ENCODE measurements at places on chromosomes 3 and 15. TPM values are rescaled to one million over a fixed set of nuclear protein-coding genes. Genes with fewer than 3 reads are reported as not detected.

GRCh38 chr3:184176377-184177330 lies 2.0 kb downstream of the AP2M1 start:
- no peaks in the 10 kb centered on the region for H3K27me3 ChIP-seq
- H3K4me1 ChIP-seq: peaks cover 28% of the 10 kb centered on the region
- DNase-seq: peak; percentile 90
- peak overlapping the region; percentile 73 for H3K27ac ChIP-seq
- peak overlapping the region; percentile 87 for H3K4me3 ChIP-seq
- peaks cover 43% of the 10 kb centered on the region for H3K36me3 ChIP-seq

DNA sequence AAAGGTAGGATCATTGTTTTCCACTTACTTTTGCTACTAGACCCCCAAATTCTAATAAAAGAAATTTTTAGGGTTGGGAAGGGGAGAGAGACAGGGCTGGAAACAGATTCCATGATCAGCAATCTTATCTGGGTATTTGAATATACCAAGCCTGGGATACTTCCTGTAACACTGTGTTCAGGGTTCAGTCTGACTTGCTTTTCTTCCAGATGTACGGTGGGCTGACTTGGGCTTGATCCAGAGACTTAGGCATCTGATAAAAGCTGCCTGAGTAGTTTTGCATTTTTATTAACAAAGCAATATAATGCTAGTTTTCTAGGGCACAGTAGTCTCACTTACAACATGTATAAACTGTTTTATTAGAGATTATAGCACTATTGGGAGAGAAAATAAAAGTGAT lies 49.2 kb downstream of the KCNMB2 start:
- DNase-seq: no peak
- H3K4me3 ChIP-seq: no peak overlapping the region
- no peaks in the 10 kb centered on the region for H3K4me1 ChIP-seq

- H3K36me3 ChIP-seq: no peaks in the 10 kb centered on the region
- no peaks in the 10 kb centered on the region for H3K27me3 ChIP-seq
- DNase-seq: peak; percentile 17
- H3K4me1 ChIP-seq: peaks cover 48% of the 10 kb centered on the region
Measured at GRCh38 chr15:39628546-39629257, 47.8 kb downstream of the THBS1 start.

DNA sequence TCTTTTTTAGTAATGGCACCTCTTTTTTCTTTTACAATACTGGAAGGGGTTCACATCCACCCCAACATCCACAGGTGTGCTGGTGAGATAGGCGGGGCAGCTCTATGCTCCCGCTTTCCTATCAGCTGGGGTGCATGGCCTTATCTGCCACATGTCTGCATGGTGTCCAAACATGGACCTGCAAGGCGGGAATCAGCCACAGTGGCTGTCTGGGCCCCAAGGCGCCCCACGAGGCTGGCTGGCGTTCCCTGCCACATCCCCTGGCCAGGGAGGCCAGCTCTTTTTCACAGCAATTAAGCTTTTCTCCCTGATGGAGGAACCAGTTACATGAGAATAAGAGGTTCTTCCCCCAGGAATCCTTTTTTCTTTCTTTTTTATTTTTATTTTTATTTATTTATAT lies 30.9 kb upstream of the GOLGA6L2 start:
- DNase-seq: no peak
- H3K4me3 ChIP-seq: no peak overlapping the region
- H3K36me3 ChIP-seq: no peaks in the 10 kb centered on the region
- no peak overlapping the region for H3K27ac ChIP-seq

DNA sequence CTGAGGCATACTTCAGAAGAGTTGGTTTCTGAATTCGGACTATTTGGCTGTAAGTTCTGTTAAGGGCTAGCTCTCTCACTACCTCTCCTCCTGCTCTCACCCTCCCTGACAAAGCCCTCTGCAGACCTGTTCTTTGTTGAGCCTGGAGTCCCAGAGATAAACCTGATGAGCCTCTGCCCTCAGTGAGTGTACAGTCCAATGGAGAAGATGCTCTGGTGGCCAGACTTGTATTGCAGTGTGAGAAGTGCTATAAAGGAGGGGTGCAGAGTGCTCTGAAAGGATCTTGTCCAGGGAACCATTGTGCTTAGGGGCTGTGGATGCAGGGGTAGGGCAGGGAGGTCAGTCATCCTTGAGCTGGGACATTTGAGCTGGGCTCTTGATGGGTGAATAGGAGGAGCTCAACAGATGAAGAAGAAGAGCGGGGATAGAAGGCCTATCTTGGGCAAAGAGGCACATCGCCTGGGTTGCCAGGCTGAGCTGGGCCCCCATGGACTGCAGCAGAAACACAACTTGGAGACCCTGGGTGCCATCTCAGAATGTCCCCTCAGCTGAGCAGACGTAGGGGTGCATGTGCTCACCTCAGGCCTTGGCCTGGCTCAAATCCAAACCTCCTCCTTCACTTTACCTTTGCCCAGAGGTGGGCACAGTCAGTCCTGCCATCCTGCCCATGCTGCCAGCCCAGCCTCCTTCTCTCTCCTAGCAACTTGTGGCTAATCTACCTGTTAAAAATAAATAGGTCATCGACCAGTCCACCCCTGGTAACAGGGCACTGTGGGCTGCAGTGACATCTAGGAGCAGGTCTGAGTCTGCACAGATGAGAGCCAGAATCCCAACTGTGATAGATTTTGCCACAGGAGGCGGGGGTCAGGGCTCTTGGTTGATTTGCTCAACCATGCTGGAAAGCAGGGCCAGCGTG lies 3.3 kb downstream of the CAND2 start:
- DNase-seq: no peak
- H3K4me3 ChIP-seq: no peak overlapping the region
- no peak overlapping the region for H3K27ac ChIP-seq
- no peaks in the 10 kb centered on the region for H3K27me3 ChIP-seq
- H3K36me3 ChIP-seq: no peaks in the 10 kb centered on the region

- no peaks in the 10 kb centered on the region for H3K36me3 ChIP-seq
- DNase-seq: no peak
- no peaks in the 10 kb centered on the region for H3K27me3 ChIP-seq
- H3K4me1 ChIP-seq: no peaks in the 10 kb centered on the region
- H3K27ac ChIP-seq: no peak overlapping the region
Measured at GRCh38 chr15:81789403-81789802, 256.4 kb downstream of the MEX3B start.

- no peak for DNase-seq
- H3K36me3 ChIP-seq: no peaks in the 10 kb centered on the region
- H3K4me1 ChIP-seq: no peaks in the 10 kb centered on the region
- no peaks in the 10 kb centered on the region for H3K27me3 ChIP-seq
Measured at GRCh38 chr3:157752956-157753786, 250.0 kb upstream of the VEPH1 start.

- peak; percentile 57 for DNase-seq
- H3K36me3 ChIP-seq: no peaks in the 10 kb centered on the region
- H3K27me3 ChIP-seq: no peaks in the 10 kb centered on the region
Measured at GRCh38 chr3:127822041-127822681, at the start of gene MGLL. TSS of gene MGLL (minus strand) at chr3:127822515. CDS start at chr3:127822318, 197 bp downstream.

DNA sequence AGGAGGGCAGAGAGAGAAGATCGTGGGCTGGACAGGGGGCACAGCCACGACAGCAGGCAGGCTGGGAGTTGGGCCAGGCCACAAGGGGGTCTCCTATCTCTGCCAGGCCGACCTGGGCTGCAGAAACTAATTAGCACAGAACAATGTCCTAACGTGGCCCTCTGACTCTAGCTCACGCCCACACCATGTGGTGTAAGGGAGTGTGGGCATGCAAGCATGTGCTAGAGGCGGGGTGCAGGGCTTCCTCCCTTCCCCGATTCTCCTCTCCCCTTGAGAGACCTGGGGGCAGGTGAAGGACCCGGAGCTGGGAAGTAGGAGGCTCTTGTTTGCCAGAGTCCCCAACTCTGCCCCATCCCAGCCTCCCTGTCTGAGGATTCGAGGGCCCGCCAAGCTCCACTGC lies 65.5 kb downstream of the LINGO1 start:
- no peaks in the 10 kb centered on the region for H3K4me1 ChIP-seq
- no peak overlapping the region for H3K27ac ChIP-seq
- no peaks in the 10 kb centered on the region for H3K36me3 ChIP-seq
- DNase-seq: no peak
- no peak overlapping the region for H3K4me3 ChIP-seq

DNA sequence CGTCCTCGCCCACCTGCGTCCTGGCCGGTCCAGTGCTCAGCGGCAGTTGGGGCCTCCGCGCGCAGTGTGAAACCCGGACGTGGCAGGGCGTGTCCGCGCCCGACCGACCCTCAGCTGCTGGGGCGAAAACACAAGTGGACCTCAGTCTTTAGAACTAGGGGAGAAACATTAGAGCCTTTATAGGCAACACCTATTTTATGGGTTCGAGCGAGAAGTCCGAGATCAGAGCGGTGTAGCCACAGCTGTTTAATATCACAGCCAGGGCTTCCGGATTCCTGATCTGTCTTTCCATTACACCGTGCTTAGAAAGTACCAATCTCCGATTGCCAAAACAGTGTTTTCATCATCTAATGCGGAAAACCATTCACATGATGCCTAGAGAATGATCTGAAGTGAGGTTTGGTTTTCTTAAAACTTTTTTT lies 506 bp downstream of the RAD51 start:
- H3K36me3 ChIP-seq: peaks cover 3% of the 10 kb centered on the region
- peak overlapping the region; percentile 92 for H3K4me3 ChIP-seq
- H3K4me1 ChIP-seq: peaks cover 13% of the 10 kb centered on the region
- no peaks in the 10 kb centered on the region for H3K27me3 ChIP-seq
- DNase-seq: peak; percentile 43

DNA sequence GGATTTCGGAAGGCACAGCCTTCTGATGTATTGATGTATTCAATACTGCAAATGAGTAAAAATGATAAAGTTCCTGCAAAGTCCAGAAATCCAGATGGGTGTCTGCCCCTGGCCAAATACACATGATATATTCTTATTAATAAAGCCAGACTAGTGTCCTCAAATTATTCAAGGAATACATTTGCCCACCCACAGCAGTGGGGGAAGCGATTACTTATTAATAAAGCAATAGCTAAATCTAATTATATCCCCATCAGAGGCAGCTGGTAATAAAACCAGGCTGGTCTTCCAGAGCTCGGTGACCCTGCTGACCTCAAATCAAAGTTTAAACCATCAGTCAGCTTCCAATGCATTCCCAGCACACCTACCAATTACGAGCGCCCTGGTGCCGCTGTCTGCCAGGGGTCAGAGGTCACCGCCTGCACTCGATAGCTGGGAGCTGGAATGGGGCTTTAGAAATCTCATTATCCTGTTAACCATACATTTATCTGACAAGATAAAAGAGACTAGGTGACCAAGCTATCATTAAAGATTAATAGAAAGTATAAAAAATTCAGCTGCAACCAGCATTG lies 330.3 kb downstream of the UACA start:
- no peaks in the 10 kb centered on the region for H3K4me1 ChIP-seq
- no peaks in the 10 kb centered on the region for H3K36me3 ChIP-seq
- peaks cover 3% of the 10 kb centered on the region for H3K27me3 ChIP-seq
- no peak overlapping the region for H3K4me3 ChIP-seq

The NAALADL2 gene
- total RNA-seq: 4.0 TPM

The SPSB4 gene
- total RNA-seq: 0.22 TPM

The SRPRB gene
- 69.2 TPM for total RNA-seq

The APBA2 gene
- 11.1 TPM for total RNA-seq

The PAQR5 gene
- total RNA-seq: 0.09 TPM
